COR-L47 (cell line): ENCODE measurements at places on chromosomes 7 and 10.

DNA sequence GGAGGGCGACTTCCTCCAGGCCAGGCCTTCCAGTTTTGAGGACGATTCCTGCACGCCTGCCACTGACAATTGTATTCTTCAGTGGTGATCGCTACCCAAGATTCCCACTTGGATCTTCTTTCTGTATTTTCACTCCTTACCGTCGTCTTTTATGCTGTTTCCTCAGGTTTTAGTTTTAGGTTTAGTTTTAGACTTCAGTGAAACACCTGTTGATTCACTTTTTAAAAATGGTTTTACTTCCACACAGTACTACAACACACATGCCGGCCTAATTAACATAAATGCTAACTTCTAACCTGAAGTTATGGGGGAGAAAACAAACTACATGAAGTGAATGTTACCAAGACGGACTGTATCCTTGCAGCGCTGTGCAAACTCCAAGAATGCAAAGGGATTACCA lies 530.6 kb upstream of the MGMT start:
- DNase-seq, result no peak

- DNase-seq, result no peak
Measured at GRCh38 chr7:93062599-93062998, 55.2 kb downstream of the SAMD9 start.

- no peak for DNase-seq
Measured at GRCh38 chr10:19749185-19749729, 67.0 kb upstream of the PLXDC2 start.

GRCh38 chr7:74404741-74405140 lies 49.0 kb upstream of the GTF2IRD1 start:
- DNase-seq, result no peak

DNA sequence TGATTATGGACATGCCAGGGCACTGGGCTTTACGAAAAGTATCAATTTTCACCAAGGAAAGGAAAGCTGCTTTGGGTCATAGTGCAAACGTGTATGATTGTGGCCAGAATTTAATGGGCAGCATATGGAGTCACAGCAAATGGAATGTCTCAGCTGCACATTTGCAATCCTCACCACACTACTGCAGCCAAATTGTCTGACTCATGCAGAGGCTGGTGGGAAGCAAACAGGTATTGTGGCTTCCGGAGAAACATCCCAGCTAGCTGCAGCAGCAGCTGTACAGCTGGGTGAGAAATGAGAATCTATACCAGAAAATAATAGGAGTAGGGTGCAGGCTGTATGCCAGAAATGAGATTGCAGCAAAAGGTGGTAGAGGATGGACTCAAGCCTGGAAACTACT lies 374.7 kb upstream of the VWC2 start:
- no peak for DNase-seq
